SK-N-MC (cell line): ENCODE measurements at places on chromosomes 2 and 18.

- DNase-seq = no peak
Measured at GRCh38 chr2:231423176-231423575, 27.7 kb downstream of the B3GNT7 start.

- peak; percentile 69 for DNase-seq
Measured at GRCh38 chr2:191376981-191377629, 131.9 kb downstream of the MYO1B start.

DNA sequence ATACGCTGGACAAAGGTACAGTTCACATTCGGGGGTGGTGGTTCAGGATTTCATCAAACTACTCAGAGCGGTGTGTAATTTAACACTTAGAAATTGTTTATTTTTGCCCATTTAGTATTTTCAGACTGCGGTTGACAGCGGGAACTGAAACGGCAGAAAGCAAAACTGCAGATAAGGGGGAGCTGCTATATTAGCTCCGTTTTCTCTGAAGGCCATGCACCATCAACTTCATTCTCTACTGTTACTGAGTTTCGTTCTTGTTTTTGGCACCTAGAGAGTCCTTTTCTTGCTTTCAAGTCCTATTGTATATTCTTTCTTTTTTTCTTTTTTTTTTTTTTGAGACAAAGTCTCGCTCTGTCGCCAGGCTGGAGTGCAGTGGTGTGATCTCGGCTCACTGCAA, 121.5 kb upstream of the SP3 start:
- no peak for DNase-seq

- no peak for DNase-seq
Measured at GRCh38 chr2:141417246-141417797, 713.5 kb downstream of the LRP1B start.

- DNase-seq = no peak
Measured at GRCh38 chr18:48348739-48349138, 60.4 kb downstream of the ZBTB7C start.
